Stimulated activated CD8-positive, alpha-beta memory T cell treated with anti-CD3 and anti-CD28 coated beads, Interleukin-7, amount 100 ng/mL, for 4 hours (primary cell): ENCODE measurements at places on chromosomes 1 and 21.
A peak's percentile ranks its signal among the peaks of the same experiment; 100 is the strongest.

- no peak for DNase-seq
These were observed 25.1 kb upstream of the TMEM61 start for GRCh38 chr1:54955359-54955758.

GRCh38 chr1:98081944-98082343 lies 161.1 kb upstream of the DPYD start:
- no peak for DNase-seq

DNA sequence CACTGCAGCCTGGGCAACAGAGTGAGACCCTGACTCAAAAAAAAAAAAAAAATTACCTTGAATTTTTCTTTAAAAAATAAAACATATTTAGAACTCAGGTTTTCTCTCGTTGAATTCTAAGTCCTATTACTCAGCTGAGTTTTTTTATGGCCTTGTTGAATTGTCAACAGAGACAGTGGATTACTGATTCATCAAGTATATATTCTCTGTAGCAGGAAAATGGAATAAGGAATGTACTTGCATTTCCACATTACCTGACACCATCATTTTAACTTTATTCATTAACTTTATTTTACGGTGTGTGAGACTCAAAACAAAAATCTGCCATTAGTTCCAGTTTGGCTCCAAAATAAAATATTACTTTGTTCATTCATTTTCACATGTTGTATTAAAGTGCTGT lies 53.8 kb upstream of the APP start:
- DNase-seq, result no peak

GRCh38 chr1:77424236-77424635 lies 142.4 kb downstream of the AK5 start:
- no peak for DNase-seq

- DNase-seq, result no peak
These were observed 78.7 kb downstream of the DDR2 start for GRCh38 chr1:162710780-162711465.

GRCh38 chr1:221751226-221751887 lies 9.5 kb upstream of the DUSP10 start:
- DNase-seq, result no peak

DNA sequence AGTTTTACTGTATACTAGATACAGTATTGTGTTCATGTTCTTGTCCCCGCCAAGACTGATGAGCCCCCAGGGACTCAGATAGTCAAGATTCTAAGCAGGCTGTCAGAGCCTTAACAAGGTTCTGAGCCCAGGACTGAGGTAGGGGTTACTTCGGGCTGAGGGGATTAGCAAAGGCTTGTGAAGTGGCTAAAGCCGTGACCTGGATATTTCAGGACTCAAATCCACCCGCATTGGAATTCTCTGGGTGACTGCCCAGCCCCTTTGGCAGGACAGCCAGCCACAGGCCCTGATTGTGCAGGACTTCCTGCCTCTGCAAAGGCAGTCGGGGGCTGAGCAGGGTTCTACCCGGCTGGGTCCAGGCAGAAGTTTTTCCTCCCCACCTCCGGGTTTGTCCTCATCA lies at the start of gene PLA2G5:
TSS of gene PLA2G5 (plus strand) at position 321 of the 400 bp plus-strand sequence. CDS start 14,637 bp downstream, outside the sequence.
- no peak for DNase-seq

DNA sequence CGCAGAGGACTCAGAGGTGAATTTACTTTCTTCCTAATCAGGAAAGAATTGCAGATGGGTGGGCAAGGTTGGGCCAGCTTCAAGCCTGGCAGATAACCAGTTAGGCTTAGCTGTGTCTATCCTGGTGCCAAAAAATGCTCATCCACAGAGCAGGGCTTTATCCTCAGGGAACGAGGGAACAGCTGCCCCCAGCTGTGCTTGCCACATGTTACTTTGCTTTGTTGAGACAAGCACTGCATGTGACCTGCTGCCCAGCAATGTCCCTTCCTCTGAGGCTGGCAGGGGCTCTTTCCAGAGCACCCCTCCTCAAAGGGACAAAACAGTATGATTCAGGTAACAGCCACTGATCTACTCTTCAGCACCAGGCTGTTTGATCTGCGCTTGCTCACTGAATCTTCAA lies 505.1 kb upstream of the USP24 start:
- no peak for DNase-seq

DNA sequence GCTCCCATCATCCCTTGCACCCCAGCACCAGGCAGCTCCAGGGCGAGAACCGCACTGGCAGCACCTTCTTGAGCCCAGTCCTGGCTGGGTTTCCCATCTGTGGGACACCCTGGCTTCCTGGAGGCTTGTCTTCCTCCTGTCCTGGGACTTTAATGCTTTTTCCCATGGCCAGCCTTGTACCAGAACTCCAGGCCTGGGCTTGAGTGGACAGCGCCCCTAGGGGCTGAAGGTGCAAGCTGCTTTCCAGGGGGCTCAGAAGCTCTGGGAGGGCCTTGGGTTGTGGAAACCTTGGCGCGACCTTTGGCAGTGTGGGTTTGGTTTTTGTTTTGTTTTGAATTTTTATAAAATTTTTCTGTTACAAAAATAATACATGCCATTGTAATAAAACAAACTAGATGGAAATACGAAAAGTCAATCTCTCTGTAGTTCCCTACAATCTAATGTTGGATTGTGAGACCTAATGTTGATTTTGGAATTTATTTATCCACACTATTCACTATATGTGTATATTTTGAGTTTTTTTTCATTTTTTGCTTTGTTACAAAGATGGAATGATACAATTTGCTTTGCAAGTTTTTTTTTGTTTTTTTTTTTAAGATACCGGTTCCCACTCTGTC lies 33.8 kb upstream of the RPL11 start:
- no peak for DNase-seq

GRCh38 chr1:36339215-36339614 lies 15.8 kb upstream of the EVA1B start:
- DNase-seq, result no peak

- no peak for DNase-seq
These were observed 9.8 kb downstream of the SLC19A2 start for GRCh38 chr1:169475806-169476387.

- DNase-seq, result no peak
These were observed 51.4 kb upstream of the C8B start for GRCh38 chr1:57017200-57017599.

DNA sequence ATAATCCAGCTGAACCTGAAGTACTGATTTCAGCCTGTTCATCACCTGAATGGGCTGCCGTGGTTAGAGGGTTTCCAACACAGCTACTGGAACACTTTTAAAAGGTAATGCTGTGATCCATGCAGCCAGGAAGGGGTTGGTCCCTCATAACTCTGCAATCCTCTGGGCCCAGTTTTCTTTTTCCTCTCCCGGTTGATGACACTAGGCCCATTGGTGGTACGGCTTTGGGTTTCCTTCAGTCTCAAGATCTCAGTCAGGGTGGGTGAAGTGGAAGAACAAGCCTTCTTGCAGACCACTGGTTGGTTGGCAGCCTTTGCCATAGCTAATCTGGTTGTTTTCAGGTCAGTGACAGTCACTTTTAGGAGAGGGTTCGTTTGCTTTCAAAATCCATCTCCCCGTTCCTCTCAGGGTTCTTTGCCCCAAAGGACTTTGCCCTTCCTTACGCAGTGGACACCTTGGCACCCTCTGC lies 502 bp upstream of the SLC35A3 start:
- no peak for DNase-seq

- no peak for DNase-seq
These were observed 395 bp upstream of the CSRP1 start for GRCh38 chr1:201507360-201507675.

DNA sequence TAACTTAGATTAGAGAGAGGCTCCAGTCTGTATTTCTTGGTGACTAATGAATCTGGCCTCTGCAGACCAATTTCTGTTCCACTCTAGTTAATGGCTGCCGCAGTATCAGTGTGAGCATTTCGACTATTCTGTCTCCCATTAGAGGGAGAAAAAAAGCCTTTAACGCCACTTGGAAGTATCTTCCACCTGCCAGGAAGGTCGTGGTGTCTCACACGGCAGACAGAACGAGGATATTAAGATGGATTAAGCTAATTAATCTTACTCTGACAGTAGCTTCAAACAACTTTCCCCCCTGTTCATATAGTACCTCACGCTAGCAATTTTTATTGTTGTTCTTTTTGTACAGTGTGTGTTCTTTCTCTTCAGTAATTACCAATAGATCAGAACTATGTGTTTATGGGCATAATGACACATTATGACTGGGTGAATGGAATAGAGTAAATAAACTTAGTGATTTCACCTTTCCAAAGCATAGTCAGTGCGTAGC lies 153.8 kb downstream of the ADGRL2 start:
- no peak for DNase-seq

DNA sequence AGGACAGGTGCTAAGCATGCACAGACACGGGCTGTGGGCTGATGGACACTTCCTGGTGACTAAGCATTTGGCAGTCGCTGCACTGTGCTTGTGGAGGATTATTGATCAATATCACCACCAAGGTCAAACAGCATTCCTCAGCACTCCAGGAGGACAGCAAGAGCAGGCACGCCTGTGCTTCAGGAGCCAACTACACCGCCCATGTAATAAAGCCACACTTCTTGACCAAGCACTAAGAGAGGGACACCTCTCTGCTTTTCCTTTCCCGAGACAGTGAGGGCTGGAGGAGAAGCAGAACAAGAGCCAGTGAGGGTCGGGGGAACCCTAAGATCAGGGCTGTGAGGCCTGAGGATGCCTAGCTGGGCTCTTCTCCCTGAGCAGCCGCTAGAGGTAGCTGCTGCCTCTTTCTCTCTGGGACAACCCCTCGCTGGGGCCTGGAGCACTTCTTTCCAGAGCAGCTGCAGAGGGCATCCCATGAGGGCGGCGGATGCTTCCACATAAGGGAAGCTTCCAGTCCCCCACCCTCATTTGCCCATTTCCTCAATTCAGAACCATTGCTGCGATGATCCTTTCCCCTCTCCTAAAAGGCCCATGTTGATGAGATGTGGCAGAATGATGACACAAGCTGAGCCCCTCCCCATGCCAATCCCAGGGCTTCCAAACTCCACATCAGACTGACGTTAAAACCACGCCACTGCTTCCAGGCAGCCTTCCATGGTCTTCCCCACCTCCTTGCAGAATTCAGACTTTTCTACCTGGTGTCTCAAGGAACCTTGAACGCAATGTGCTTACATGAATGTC lies 19.1 kb downstream of the RAB7B start:
- DNase-seq, result no peak

- DNase-seq, result no peak
These were observed 64.1 kb downstream of the PLEKHA6 start for GRCh38 chr1:204295671-204296070.

- DNase-seq, result peak; percentile 45
These were observed 22.6 kb downstream of the ETNK2 start for GRCh38 chr1:204128964-204129896.

- DNase-seq, result no peak
These were observed 362.3 kb downstream of the HLX start for GRCh38 chr1:221241592-221241991.

- no peak for DNase-seq
These were observed 1.5 kb downstream of the TGFB2 start for GRCh38 chr1:218346391-218347204.

DNA sequence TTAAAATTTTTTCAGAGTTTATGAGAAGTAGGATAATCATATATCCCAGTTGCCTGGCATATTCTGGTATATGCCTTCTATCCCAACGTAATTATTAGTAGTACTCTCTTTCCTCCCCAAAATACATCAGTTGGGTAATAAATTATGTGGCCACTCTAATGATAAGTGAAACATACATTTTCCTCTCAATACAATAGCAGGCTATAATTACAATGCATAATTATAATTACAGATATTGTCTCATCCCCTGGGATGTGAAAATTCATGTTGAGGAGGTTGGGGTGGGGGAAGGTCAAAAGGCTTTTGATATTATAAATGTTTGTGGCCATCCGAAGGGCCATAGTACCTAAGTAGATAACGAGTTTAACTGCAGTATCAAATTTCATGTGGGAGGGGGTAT lies 277.1 kb downstream of the ST6GALNAC3 start:
- DNase-seq, result no peak

DNA sequence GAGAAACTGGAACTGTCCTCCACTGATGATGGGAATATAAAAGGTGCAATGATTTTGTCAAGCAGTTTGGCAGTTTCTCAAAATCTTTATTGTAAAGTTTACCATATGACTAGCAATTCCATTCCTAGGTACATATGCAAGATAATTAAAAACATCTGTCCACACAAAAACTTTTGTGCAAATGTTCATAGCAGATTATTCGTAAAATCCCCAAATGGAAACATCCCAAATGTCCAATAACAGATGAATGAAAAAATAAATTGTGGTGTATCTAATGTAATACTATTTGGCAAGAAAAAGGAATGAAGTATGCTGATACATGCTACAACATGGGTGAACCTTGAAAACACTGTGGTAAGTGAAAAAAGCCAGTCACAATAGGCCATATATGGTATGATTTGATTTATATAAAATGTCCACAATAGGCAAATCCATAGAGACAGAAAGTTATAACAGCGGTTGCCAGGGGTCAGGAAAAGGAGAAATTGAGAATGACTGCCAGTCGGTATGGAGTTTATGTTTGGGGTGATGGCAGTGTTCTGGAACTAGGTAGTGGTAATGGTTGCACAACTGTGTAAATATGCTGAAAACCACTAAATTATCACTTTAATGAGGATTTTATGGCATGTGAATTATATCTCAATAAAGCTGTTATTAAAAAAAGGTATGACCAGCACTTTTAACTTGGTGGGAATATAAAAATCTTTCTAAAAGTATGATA lies 81.7 kb upstream of the BEND5 start:
- no peak for DNase-seq

GRCh38 chr1:64822621-64823020 lies 77.7 kb downstream of the RAVER2 start:
- DNase-seq, result no peak

DNA sequence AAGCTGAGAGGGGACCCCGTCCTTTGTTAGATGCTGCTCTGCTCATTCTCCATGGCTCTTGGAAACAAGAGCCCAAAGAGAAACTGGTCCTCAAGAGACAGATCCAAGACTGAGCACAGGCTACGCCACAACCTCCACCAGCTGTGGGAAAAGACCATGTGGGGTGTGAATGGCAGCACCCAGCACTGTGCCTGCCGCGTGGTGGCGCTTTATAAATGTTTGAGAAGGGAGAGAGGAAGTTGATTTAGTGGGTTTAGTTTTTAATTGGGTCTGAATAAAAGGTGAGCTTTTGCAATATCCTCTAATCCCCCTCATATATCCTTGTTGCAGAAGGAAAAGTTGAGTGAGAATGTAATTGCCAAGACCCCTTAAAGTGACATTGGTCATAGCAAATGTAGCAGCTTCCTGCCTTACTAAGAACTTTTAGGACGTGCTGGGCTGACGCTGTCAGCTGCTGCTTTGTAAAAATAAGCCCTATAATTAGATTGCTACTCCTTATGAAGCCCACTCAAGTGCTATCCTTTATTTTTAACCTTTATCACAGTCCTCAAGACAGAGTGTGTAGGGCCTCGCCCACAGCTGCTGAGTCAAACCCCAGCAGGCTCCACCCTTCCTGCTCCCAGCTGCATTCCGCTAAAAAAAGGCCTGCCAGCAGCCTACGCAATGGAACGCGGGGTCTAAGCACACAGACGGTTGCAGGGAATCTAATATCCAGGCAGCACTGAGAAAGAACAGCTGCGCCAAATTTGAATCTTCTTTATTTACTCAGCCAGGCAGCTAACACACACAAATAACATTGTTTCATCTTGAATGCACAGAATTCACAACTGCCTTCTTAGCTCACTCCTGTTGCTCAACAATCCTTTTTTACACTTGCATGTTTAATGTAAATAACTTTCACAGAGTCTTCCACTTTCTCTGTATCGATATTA lies 47.4 kb upstream of the PRDX6 start:
- DNase-seq, result peak; percentile 21
